ENCODE measurements at places on chromosomes 12 and 14.

GRCh38 chr12:64123448-64123847, 98.6 kb downstream of the KICS2 start:
- DNase-seq, result no peak

GRCh38 chr12:110199339-110200123, 75.4 kb downstream of the IFT81 start:
- DNase-seq, result no peak

DNA sequence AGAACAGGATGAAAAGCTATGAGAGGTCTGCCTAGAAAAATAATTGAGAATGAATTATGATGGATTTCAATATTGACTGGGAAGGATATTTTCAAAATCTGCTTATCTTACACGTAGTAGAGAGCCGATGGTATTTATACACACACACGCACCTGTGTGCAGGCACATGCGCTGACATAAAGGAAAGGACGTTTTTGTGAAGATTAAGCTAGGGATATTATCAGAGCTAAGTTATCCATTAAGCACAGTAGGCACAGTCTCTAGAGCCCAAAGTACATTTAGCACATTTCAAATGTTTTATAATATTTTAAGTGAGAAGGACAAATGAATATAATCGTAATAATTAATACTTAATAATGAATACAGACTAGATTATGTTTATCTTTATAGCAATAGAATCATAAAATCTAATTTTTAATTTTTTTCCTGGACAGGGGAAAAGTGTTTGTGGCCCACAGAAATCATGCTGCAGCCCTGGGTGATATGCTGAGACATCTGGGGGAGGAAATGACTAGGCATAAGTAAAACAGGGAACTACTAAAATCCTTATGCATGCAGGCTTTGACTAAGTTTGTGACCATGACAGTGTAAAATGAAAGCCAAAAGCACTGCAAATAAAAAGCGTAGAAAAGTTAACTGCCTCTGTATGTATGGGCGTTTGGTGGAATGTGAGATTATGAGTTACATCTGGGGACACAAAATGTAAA, 146.1 kb downstream of the KITLG start:
- DNase-seq, result no peak

- DNase-seq, result no peak
These were observed 136.4 kb downstream of the PHLDA1 start for GRCh38 chr12:75894965-75895754.

- DNase-seq, result no peak
These were observed 206.8 kb downstream of the SYNE2 start for GRCh38 chr14:64059454-64060198.
